Central memory CD4-positive, alpha-beta T cell (primary cell): ENCODE measurements at places on chromosomes 1 and 21.

- DNase-seq: no peak
Observed at GRCh38 chr1:25197235-25197975, 34.9 kb downstream of the SYF2 start.

DNA sequence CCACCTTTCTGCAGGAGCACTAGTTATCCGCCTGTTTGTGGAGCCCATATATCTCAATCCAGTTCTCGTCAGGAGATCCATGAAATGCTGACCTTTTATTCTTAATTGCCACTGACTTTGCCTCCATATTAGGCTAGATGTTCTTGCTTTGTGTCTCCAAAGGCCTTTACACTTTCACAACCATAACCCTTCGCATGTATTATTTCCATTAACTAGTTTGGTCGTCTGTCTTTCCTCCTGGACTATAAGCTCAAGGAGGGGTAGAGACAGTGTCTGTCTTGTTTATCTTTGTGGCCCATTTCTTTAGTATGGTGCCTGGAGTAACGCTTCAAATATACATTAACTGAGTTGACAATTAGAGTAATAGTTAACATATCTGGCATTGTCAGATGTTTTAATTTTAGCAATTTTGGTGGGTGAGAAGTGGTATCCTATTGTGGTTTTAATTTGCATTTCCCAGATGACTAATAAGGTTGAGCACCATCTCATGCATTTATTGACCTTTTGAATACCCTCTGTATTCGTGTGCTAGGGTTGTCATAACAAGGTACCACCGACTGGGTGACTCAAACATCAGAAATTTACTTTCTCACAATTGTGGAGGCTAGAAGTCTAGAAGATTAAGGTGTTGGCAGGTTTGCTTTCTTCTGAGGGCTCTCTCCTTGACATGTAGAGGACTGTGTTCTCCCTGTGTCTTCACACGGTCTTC lies 21.7 kb upstream of the IL12RB2 start:
- DNase-seq: no peak

GRCh38 chr1:224541901-224542630 lies 74.1 kb upstream of the CNIH3 start:
- no peak for DNase-seq

DNA sequence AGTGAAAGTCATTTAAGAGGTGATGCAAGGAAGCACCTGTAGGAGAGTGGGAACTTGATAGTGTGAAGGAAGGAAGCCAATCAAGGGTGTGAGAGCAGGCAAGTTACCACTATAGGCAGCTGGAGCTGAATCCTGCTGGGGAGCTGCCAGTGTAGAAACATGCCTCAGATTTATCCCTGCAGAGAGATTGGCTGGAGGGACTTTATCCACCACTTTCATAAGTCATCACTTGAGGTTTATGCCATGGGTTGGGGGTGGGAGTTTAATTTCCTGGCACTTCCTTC lies 443.6 kb downstream of the PLPP3 start:
- no peak for DNase-seq

DNA sequence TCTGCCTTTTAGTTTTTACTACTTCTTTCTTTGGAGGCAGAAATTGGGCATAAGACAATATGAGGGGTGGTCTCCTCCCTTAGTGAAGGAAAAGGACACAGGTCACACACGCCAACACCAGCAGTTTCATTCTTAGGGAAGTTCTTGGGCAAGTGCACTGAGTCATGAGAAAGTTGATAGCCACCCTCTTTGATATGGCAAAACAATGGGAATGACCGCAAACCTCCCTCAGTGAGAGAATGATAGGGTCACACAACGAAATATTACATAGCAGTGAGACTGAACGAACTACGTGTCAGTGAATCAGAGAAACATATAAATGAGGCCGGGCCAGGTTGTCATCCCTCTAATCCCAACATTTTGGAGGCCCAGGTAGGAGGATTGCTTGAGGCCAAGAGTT lies 20.0 kb downstream of the IL6R start:
- DNase-seq: no peak

GRCh38 chr1:200733907-200734306 lies 4.8 kb upstream of the CAMSAP2 start:
- no peak for DNase-seq

GRCh38 chr1:162722036-162722435 lies 68.5 kb upstream of the HSD17B7 start:
- DNase-seq: no peak

- DNase-seq: no peak
Observed at GRCh38 chr1:12336413-12336812, 106.6 kb downstream of the VPS13D start.

DNA sequence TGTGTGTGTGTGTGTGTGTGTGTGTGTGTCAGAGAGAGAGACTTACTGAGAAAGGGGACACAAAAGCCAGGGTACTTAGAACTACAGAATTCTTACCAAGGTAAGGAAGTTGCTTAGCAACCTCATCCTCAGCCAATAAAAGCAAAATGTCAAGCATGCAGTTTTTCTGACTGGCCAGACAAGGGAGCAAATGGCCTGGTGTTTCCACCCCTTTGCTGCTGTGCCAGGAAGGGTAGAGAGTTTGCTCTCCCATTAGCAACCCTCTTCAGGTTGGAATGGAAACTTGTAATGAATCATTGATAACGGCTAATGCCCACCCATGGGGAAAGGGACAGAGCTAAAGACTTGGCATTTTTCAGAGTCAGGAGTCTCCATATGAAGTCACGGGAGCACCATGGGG lies 10.6 kb downstream of the RXRG start:
- no peak for DNase-seq

- no peak for DNase-seq
Observed at GRCh38 chr1:56459260-56459659, 120.1 kb downstream of the PLPP3 start.

- no peak for DNase-seq
Observed at GRCh38 chr1:208084220-208084619, 160.0 kb downstream of the PLXNA2 start.

GRCh38 chr21:44530903-44531605 lies 8.9 kb downstream of the KRTAP10-1 start:
- DNase-seq: no peak
